ENCODE measurements at places on chromosomes 2 and 18.

DNA sequence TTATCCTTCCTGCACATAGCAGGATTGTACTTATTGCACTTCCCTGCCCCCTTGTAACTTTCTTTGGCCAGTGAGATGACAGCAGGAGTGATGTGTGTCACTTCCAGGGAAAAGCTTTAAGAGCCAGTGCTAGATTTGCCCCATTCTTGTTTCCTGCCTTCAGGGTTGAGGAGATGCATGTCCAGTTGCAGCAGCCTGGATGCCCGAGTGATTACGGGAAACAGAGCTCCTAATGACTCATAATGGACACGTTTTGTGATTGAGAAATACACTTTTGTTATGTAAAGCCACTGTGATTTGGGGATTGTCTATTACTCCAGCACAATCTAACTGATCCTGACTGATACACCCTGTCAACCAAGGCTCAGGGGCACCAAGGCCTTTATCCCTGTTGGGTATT, 5.0 kb upstream of the TET3 start:
- DNase-seq = no peak

DNA sequence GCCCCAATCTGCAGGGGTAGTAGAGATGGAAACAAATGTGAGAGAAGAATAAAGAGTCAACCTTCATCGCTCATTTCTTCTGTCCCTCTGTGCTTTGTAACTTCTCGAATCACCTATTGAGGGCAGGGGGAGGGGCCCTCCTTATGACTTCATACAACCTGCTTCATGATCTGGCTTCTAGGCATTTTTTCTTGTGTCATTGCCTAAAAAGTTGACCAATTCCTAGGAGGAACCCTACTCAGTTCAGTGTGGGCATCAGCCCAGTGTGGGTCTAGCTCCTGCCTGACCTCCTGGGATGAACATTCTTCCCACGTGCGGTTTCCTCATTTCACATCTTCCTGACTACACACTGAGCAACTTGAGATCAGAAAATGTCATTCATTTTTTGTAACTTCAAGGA, 46.3 kb upstream of the CREB1 start:
- DNase-seq = no peak

DNA sequence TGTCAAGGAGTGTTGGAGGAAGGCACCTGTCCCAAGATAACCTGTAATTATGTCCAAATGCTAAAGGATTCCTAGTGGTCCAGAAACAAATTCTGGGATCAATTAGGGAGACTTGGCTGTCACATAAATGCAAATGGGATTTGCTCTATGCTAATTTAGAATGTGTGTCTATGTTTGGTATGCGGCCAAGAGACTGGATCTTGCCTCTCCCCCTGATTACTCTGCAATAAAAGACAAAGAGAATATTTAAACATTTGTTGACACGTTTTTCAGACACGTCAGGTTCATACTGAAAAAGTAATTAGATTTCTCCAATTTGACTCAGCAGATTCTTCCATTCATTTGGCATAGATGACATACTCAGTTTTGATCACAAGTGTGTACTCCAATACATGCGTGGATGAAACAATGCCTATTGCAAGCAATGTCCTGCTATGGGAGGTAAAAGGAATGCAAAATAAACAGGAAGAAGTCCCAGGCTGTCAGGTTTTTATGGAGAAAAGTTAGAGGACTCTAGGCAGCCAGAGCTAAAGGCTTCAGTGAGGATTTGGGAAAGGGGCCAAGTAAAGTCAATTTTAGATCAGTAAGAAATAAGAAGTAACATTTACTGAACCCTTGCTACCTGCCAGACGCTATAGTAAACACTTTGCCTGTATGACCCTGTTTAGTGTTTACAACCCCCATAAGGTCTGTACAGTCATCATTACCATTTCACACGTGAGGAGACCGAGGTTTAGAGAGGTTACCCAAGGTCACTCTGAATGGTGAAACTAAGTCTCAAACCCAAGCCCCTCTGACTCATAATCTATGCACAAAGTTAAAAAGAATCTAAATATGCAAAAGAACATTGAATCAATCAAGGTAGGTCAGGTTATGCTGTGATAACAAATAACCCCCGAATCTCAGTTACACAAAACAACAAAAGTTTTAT, 7.8 kb downstream of the ANTXR1 start:
- DNase-seq = no peak

- DNase-seq = no peak
Measured at GRCh38 chr2:37794717-37795116, 123.3 kb upstream of the CDC42EP3 start.

- DNase-seq = no peak
Measured at GRCh38 chr18:48866028-48866733, 84.6 kb downstream of the SMAD7 start.

DNA sequence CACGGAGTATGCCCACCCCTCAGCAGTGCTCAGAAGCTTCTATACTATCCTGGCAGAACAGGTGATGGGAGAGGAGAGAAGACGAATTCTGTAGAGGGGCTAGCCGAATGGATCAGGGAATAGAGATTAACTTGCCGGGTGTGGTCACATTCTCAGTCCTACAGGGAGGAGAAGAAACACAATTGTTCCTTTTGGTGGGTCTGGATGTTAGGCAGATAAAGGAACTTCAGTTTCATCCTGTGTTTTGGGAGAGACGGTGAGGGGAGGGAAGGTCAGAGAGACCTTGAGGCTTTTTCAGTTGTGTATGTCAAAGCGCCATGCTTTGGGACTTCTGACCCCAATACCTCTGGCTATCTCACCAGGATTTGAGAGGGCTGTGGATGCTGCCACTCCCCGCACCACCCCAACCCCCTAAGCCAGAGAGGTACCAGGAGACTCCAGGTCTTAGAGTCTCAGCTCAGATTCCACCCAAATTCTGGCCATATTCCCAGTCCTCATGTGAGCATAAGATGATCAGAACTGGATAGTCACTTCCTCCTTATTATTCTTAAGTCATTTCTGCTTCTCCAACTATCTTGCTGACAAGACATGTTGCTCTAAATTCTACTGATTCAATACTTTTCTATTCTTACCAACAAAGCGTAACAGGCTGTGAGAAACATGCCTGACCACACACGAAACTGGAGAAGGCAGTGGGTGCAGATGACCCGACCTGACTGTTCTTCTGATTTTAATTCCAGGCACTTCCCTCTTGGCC, 2.3 kb upstream of the TMEM37 start:
- no peak for DNase-seq

GRCh38 chr2:9297156-9297555, 90.5 kb downstream of the ASAP2 start:
- no peak for DNase-seq

DNA sequence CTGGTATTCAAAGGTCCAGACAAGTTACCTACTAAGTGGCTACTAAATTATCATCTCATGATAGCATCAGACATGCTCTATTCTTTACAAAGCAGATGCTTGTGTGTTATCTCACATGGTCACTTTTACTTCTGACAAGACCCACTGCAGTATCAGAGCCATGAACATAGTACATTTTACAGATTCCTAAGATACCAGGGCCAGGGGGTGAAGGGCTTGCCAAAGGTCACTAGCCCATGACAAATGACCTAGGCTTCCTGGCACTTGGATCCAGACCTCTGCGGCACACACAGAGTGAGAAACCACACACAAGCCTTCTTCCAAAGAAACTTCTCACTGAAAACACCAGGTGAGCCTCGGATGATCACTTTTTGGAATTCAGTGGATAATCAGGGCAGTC, 446.8 kb downstream of the EIPR1 start:
- no peak for DNase-seq

GRCh38 chr18:39701055-39701783, 2135.6 kb upstream of the CELF4 start:
- no peak for DNase-seq

GRCh38 chr2:207235621-207236020, 69.9 kb upstream of the KLF7 start:
- DNase-seq = no peak

DNA sequence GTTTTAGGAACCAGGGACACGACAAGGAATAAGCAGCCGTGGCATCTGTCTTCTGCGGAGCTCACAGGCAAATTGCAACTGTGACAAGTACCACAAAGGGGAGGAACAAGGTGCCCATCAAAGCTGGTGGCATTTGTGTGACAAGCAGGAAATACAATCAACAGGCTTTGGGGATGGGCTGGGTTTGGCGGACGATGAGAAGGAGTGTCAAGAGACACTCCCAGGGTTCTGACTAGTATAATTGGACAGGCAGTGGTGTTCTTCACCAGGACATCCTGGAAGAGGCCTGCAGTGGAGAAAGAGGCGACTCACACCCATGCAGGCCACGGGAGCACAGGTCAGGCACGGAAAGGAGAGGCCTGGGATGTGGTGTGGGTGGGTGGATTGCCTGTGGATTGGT, 14.2 kb upstream of the SPATA3 start:
- DNase-seq = no peak

GRCh38 chr2:138329162-138329561, 172.4 kb upstream of the SPOPL start:
- DNase-seq = no peak

- no peak for DNase-seq
Measured at GRCh38 chr18:31040686-31041270, 1.8 kb downstream of the DSC3 start.

DNA sequence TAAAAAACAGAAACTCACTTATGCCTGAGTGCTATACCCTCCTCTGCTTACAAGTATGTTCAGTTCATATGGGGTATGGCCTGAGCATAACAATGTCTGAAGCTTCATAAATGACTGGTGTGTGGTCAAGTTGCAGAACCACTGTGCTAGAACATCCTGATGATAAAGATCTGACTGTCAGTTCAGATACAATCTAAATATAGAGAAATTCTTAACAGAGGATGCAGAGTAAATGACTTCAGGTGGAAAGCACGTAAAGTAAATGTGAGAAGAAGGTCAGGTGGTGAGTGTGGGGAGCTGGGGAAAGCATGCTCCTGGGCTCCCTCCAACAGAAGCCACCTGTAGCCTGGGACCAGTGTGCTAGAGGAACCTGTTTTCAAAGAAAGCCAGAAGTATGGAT, 926.2 kb downstream of the TSN start:
- no peak for DNase-seq

- DNase-seq = no peak
Measured at GRCh38 chr18:48896875-48897511, 53.8 kb downstream of the SMAD7 start.

DNA sequence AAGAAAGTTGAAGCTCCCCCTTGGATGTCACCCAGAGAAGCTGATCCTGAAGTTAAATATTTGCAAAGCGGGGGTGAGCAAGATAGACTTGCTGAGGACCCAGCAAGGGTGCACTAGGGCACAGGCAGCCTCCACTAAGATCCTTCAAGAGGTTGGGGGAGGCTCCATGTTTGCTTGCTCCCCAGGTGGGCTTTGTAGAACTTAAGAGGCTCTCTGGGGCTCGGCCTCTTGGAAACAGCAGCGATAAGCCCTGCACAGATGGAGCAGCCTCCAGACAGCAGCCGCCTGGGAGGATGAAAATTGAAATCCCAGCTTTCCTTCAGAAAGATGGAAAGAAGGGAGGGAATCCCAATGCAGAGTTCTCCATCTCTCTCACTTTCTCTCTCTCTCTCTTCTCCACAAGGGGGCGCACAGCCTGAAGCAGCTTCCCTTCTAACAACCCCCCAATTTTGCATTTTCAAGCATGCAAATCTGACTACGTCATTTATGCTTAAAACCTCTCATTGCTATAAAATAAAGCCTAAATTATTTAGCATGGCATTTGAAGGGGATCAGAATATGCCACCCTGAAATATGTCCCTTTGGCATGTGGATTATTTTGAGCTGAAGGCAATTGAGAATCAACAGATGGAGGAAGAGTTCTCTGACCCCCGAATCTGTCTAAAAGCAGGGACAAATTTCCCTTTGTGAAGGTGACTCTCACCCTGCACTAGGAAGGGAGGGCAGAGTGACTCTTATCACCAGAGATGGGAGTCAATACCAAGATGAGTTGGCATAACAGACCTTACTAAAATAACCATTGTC, 185.7 kb upstream of the KLHL29 start:
- no peak for DNase-seq

- DNase-seq = no peak
Measured at GRCh38 chr2:46821600-46821999, 94.0 kb downstream of the MCFD2 start.

- DNase-seq = no peak
Measured at GRCh38 chr2:221443645-221444044, 128.5 kb downstream of the EPHA4 start.

- DNase-seq = no peak
Measured at GRCh38 chr2:121635371-121635770, 13.9 kb downstream of the CLASP1 start.

GRCh38 chr2:152497481-152498052, 162.6 kb downstream of the FMNL2 start:
- DNase-seq = no peak

GRCh38 chr2:207283356-207283755, 117.6 kb upstream of the KLF7 start:
- DNase-seq = no peak

DNA sequence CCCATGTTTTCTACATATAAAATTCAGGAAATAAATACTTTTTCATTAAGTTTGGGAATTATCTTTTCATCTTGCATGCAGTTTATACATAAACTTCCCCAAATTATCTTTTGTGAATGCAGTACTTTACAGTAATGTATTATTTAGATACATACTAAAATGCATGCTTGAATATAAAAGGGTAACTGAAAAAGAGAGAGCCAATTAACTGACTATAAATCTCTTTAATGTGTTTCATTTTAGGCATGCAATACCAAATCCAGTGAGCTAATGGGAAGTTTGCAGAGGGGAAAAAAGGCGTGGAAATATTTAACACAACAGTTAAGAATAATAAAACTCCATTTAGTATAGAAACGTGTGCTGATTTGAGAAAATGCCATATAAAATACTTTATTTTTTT, 39.2 kb downstream of the COL4A4 start:
- DNase-seq = no peak

DNA sequence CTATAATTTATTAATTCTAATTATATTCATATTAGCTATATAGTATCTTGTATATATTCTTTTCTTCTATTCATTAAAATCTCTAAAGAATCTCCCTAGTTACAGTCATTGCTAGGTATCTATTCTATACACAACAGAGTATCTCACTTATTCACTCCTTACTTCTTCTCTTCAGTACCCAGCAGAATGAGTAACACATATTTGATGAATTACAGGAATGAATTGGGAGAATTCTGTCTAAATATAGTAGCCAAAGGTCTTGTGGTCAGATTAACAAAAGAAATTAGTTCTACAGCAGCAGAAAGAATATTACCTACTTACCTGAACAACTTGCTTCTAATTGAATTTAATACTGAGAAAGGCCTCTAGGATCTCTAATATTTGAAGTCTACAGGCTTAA, 758.0 kb upstream of the ZEB2 start:
- DNase-seq = no peak

DNA sequence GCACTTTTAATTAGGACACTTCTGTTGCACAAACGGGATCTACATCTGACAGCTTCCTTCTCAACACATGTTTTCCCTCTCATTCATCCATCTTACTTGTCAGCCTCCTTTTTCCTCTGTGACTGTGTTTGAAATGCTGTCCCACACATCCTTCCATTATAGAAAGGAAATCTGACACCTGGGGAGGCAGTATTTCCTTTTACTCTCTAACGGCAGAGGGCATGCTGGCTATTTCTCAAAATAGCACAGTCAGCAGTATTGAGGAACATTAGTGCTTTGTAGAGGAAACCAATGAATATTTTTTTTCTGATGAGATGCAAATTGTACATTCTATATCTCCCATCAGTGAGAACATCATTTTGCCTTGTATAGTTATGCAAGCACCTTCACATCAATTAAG, 668.7 kb downstream of the SLC4A3 start:
- DNase-seq = no peak

GRCh38 chr2:181973171-181973783, 12.4 kb upstream of the PPP1R1C start:
- no peak for DNase-seq

GRCh38 chr18:48621815-48622555, 83.2 kb downstream of the CTIF start:
- no peak for DNase-seq

All from stimulated activated CD8-positive, alpha-beta memory T cell treated with anti-CD3 and anti-CD28 coated beads, Interleukin-4, amount 100 ng/mL, for 4 hours (primary cell).